ENCODE measurements at places on chromosomes 11 and 22. TPM values are rescaled to one million over a fixed set of nuclear protein-coding genes. Genes with fewer than 3 reads are reported as not detected.
A peak's percentile ranks its signal among the peaks of the same experiment; 100 is the strongest.

- peak overlapping the region; percentile 4 for H3K27ac ChIP-seq
- peaks cover 2% of the 10 kb centered on the region for H3K27me3 ChIP-seq
- H3K4me1 ChIP-seq, result no peaks in the 10 kb centered on the region
- peak; percentile 7 for DNase-seq
Observed at GRCh38 chr11:45366619-45367190, 80.6 kb upstream of the SYT13 start.

- H3K4me3 ChIP-seq, result no peak overlapping the region
- peaks cover 3% of the 10 kb centered on the region for H3K4me1 ChIP-seq
- no peak for DNase-seq
- H3K36me3 ChIP-seq, result no peaks in the 10 kb centered on the region
- no peak overlapping the region for H3K27ac ChIP-seq
- H3K27me3 ChIP-seq, result no peaks in the 10 kb centered on the region
Observed at GRCh38 chr11:134361661-134362060, 29.9 kb downstream of the GLB1L2 start.

- H3K27ac ChIP-seq, result no peak overlapping the region
- no peak overlapping the region for H3K4me3 ChIP-seq
- H3K36me3 ChIP-seq, result no peaks in the 10 kb centered on the region
- no peak for DNase-seq
- H3K27me3 ChIP-seq, result no peaks in the 10 kb centered on the region
Observed at GRCh38 chr11:58998480-58999290, 59.4 kb downstream of the GLYATL1 start.

The MUC6 gene
- not detected for total RNA-seq

DNA sequence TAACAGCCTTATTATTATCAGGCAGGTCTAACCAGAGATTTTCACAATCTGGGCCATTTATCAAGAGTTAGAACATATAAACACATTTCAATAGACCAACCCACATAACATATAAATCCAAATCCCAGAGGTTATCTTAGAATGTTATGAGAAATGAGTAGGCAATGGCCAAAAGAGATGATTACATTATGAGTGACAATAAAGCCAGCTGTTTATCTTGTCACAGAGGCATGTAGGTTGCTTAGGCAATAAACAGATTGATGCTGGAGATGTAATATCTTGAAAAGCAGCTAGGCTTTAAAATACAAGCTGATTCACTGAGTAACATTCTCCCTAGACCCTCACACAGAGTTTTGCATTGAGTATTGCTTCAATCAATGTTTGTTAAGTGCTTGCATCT, 148.5 kb upstream of the SESN3 start:
- no peak for DNase-seq
- H3K4me3 ChIP-seq, result no peak overlapping the region

The HORMAD2 gene
- not detected for total RNA-seq

The GRM5 gene
- not detected for total RNA-seq

The FZD4 gene
- 20.7 TPM for total RNA-seq

GRCh38 chr11:14722496-14722895, 78.9 kb downstream of the PDE3B start:
- H3K27ac ChIP-seq, result no peak overlapping the region
- H3K27me3 ChIP-seq, result no peaks in the 10 kb centered on the region
- no peaks in the 10 kb centered on the region for H3K4me1 ChIP-seq
- no peak overlapping the region for H3K4me3 ChIP-seq

GRCh38 chr22:20422271-20423007, 15.2 kb downstream of the SCARF2 start:
- H3K4me1 ChIP-seq, result peaks cover 19% of the 10 kb centered on the region
- no peak overlapping the region for H3K27ac ChIP-seq
- no peak overlapping the region for H3K4me3 ChIP-seq
- peaks cover 5% of the 10 kb centered on the region for H3K27me3 ChIP-seq
- DNase-seq, result no peak
- no peaks in the 10 kb centered on the region for H3K36me3 ChIP-seq

GRCh38 chr11:105910095-105910715, 111.8 kb downstream of the MSANTD4 start:
- H3K27ac ChIP-seq, result no peak overlapping the region
- H3K4me3 ChIP-seq, result no peak overlapping the region
- H3K27me3 ChIP-seq, result no peaks in the 10 kb centered on the region

- H3K36me3 ChIP-seq, result no peaks in the 10 kb centered on the region
- H3K27ac ChIP-seq, result peak overlapping the region; percentile 66
- peaks cover 24% of the 10 kb centered on the region for H3K4me1 ChIP-seq
- H3K27me3 ChIP-seq, result no peaks in the 10 kb centered on the region
Observed at GRCh38 chr11:59776210-59777066, 21.3 kb downstream of the STX3 start.

- H3K27me3 ChIP-seq, result no peaks in the 10 kb centered on the region
- H3K4me1 ChIP-seq, result no peaks in the 10 kb centered on the region
- H3K36me3 ChIP-seq, result no peaks in the 10 kb centered on the region
- no peak overlapping the region for H3K4me3 ChIP-seq
- no peak overlapping the region for H3K27ac ChIP-seq
Observed at GRCh38 chr11:20541503-20541902, 57.9 kb upstream of the SLC6A5 start.

The OR10D3 gene
- not detected for total RNA-seq

DNA sequence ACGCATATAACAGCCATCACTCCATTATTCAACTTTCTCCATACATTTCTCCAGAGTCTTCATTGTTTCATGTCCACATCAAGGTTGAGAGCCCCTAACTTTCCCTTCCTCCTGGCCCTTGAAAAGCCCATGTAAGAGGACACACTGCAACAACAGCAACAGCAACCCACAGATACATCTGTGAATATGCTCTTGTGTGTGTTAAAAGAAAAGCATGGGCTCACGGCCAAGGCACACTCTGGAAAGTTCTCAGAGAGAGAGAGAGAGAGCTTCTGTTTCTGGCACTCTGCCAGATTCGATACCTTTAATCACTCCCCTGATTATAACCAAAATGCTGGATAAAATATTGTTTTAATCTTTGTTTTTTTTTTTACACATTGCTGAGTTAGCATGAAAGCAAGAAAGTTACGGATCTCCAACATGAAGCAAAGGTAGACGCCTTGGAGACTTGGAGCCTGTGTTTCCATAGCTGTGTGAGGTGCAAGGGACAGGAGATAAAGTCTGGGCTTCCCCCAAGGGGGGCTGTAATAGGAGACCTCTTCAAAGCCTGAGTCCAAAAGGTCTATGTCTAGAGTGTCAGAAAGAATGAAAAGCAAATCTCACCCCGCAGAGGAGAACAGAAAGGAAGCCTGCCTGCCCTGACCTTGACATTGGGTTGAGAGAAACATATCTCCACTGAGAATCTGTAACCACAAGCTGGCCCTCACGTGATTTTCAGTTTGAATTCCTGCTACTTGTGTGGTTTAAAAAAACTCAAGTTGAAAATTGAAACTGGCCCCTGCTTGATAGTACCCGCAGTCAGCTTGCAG, 33.7 kb upstream of the MPPED1 start:
- DNase-seq, result peak; percentile 53
- no peaks in the 10 kb centered on the region for H3K36me3 ChIP-seq
- no peaks in the 10 kb centered on the region for H3K27me3 ChIP-seq
- H3K27ac ChIP-seq, result no peak overlapping the region
- H3K4me1 ChIP-seq, result peaks cover 10% of the 10 kb centered on the region

Measured in adrenal gland (tissue), 19 donors.